CMK (cell line): ENCODE measurements at places on chromosomes 5 and 9.

DNA sequence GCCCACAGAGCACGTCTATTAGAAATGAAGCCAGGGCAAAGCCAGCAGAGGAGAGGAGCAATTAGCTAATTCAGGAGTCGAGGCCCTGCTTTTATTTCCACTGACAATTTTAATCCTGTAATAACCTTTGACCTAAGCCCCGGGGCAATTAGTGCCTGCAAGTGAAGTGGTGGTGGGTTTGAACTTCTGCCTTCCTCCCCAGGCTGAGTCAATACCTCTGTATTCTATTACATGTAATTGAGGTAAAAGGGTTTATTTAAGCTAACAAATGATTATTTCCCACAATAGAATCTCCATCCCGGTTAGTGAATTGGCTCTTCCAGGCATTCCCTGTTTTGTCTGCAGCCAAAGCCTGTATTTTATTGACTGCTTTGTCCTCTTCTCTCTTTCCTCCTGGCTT lies 49.9 kb downstream of the FGF18 start:
- DNase-seq = no peak

DNA sequence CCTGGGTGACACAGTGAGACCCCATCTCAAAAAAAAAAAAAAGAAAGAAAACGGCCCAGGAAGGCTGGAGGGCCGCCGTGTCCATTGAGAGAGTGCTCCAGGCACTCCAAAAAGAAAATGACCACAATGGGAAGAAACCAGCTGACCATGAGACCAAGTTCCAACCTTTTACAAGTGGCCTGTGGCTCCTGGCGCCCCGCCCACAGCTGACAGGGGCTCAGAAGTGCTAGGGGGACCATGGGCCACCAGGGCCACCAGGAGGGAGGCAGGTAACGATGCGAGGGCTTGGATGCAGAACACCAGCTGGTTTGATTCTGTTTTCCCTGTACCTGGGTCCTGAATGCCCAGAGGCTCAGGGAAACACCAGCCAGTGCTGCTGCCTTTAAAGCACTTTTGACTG lies 34.6 kb downstream of the FXN start:
- no peak for DNase-seq

DNA sequence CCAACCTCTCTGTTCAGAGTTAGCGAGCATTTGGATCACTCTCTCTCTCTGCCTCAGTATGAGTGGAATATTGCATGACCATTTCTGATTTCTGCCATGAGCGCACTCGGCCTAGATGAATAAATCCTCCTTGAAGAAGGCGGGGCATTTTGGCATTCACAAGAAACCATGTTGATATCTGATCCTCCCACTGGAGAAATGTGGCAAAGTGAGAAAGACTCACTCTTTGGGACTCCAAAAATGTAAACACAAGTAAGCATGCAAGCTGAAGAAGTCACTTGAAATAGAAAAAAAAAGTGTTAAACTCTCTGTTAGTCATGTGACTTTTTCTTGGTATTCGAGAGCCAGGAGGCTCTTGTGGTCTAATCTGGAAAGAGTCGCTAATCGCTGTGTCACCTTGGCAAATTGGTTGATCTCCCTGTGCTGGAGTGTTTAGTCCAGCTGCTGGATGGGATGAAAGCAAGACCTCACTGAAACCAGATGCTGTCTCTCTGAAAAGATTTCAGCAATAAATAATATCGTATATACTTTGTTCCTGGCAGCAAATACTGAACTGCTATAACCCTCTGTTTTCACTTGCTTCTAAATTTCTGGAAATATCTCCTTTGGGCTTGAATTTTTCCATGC lies 95.5 kb downstream of the GHR start:
- no peak for DNase-seq

DNA sequence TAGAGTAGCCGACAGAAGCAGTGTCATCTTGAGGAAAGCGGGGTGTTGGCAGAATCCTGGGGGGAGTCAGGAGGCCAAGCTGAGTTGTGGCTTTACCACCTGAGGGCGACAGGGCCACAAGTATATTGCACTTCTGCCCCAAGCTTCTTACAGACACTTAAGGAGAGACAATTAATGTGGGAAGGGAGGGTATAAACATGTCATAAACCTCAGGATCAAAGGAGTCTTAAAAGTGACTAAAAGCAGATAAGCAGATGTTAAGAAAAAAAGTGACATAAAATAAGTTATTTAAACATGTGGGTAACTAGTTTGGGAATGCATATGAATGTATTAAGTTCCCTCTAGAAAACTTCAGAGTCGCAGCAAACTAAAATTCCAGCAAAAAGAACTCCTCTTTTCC lies 63.9 kb downstream of the ERAP1 start:
- no peak for DNase-seq

DNA sequence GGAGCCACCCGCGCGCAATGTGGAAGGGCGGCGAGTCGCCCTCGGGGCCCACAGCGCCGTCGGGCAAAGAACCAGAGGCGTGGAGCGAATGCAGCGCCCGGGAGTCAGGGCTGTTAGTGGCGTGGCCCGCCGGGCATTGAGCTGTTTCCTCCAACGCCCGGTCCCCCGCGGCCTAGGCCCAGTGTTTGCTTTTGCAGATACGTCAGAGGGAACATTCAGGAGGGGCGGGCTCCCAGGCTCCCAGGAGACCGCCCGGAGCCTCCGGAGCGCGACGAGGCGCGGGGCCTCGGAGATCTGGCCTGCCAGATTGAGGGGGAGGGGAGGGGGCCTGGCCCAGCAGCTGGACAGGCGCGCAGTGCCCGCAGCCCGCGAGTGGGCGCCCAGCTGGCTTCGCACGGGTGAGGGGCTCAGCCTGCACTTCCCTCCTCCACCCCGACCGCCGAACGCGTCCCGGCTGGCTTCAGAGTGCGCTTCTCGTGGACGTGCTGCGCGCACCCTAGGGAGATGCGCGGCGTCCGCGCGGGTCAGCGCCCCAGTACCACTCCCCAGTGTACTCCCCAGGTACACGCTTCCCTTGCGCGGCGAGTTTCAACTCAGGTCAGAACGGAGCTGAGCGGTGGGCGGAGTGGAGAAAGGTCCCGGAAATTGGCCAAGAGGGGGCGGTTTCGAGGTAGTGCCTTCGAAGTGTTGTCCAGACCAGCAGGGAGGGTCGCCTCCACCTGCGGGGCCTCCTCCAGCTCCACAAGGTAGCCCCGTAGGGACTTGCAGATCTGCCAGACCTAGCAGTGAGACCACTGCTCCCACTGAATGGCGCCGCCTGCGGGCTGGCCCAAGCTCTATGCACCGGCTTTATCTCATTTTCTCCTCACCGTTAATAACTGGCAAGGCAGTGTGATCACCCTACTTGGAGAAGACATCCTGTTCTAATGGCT lies 130.4 kb downstream of the TMEM174 start:
- no peak for DNase-seq

DNA sequence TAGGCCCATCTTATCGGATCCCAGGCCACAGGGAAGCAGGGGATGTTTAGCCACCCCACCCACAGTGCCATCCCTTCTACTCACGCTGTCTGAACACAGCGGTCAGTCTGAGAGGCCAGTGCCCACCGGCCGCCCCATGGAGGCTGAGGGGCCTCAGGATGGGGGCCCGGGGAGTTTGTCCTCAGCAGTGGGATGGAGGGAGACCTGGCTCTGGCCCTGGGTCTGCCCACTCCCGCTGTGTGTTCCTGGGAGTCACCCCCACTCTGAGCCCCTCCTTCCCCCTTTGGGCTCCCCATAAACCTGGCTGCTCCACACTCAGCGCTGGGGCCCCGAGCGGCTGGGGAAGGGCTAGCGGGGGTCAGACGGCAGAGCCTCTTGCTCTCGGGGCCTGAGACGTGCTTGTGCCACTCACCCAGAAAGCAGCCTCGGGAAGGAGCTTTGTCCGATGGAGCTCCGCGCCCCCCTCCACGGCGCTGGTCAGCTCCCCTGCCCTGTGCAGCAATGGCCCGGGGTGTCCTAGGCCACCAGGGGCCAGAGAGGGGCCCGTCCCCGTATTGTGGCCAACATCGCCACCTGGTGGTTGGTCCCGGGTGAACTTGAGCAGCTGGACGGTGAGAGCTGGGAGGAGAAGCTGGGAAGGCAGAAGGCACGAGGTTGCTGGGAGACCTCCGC lies 10.9 kb upstream of the LAMC3 start:
- DNase-seq = peak; percentile 36

- DNase-seq = no peak
Measured at GRCh38 chr5:31783731-31784130, 144.8 kb downstream of the PDZD2 start.

- no peak for DNase-seq
Measured at GRCh38 chr5:143472576-143472975, 69.1 kb upstream of the NR3C1 start.

- no peak for DNase-seq
Measured at GRCh38 chr9:38185647-38186403, 116.8 kb upstream of the SHB start.

GRCh38 chr9:69044240-69045219 lies 9.0 kb downstream of the FXN start:
- no peak for DNase-seq

- DNase-seq = no peak
Measured at GRCh38 chr9:112601636-112602035, 115.0 kb downstream of the KIAA1958 start.

DNA sequence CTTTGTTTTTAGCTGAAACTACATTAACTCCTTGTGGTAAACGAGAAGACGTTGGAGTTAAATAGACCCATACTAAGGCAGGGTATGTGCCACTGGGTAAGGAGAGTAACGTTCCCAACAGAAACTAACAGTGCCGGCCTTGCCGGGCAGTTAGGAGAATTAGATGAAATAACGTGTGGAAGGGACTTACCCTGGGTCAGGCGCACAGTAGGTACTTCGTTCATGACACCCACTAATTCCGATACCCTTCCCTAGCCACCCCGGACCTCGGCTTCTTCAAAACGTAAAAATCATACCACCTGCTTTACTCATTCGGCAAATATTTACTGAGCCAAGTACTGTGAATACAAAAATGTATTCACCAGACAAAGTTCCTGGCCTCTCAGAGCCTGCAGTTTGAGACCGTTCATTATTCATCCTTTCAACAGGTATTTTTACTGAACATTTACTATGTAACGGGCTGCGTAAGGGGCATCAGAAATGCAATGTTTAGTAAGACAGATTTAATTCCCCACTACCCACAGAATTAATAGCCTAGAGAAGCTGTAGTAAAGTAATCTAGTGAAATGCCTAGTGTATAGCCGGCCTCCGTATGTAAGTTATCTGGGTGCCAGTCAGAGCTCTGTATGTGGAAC lies 3.2 kb upstream of the SMIM23 start:
- no peak for DNase-seq

DNA sequence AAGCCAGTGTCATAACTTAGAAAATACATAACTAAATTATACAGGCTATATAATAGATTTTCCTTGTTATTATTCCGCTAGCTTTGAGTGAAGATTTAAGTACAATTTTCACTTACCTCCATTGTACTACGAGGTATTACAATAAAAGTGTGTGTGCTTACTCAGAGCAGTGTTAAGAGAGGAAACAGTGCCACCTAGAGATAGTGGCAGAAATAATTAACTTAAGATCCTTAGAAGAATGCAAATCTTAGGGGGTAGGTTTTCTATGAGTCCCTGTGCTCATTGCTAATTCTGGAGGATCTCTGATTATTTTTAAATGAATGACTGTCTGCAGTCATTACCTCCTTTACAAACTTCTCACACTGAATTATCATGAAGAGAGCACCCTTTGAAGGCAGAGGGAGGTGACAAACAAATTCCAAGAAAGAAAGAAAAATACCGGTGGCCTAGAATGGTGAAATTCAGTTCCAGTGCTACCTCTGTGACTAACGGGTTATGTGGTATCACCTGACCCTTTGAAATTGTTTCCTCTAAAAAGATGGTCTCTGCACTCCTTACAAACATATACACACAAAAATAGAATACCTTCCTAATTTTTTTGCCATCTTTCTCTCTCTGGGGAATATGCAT lies 379.8 kb downstream of the TRIM36 start:
- DNase-seq = no peak

DNA sequence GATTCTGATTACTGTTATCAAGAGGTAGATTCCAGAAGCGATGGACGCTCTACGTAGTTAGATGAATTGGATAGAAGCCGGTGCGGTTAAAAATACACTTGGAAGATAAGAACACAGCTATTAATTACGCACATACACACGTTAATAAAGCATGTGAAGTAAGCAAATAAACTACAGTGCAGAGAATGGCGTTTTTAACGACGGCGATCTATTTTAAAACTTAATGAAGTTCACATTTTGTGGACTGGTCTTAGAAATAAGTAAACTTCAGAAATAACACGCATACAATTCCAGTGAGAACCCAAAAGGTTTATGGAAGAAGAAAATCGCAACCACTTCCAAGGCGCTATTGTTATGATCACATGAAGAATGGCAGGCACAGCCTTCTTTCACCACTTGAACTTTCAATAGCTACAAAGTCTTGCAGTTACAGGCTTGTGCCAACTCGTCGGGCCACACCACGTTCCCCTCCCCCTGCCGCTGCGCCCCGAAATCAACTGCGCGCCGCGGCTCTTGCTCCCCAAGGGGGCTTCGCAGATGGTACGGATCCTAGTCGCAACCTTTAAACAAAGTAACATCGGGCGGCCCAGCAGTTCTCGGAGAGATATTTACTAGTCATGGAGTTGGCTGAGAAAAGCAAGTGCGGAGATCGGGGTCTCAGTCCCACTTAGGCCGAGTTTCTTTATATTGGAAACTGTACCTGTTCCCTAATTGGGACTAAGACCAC lies 866 bp upstream of the SEMA6A start:
- DNase-seq = no peak

DNA sequence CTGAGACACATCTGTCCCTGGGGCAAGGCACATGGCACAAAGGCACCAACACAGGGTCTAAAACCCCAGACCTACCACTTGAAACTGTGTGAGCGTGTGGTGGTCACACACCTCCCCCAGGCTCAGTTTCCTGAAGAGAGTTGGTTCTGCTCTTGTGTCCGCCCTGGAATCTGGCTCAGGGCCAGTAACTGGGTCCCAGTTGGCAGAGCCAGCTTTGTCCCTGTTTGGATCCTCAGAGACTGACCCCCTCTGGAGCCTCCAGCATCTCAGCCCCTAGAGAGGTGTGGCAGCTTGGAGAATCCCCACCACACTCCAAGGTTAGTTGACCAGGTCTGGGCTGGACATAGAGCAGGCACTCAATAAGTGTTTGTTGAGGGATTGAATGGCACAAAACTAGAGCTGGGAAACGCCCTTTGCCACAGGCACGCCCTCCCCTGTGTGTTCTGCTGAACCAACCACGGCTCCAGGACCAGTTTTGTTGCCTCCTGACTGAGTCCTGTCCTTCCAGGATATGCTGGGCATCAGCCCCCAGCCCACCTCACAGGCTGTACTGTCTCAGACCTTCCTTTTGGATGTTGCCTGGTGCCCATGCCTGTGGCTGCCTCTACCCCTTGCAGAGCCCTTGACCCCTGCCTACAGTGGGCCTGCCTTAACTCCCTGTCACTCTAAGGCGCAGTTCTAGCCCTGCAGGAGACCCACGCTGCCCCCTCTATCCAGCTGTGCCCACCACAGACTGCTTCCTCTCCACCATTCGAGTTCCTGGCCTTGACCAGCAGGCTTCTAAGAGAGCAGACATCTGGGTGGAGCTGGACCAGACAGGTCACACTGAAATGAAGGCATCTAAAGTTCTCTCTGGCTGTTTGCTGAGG lies 3.8 kb upstream of the PDLIM4 start:
- DNase-seq = no peak

DNA sequence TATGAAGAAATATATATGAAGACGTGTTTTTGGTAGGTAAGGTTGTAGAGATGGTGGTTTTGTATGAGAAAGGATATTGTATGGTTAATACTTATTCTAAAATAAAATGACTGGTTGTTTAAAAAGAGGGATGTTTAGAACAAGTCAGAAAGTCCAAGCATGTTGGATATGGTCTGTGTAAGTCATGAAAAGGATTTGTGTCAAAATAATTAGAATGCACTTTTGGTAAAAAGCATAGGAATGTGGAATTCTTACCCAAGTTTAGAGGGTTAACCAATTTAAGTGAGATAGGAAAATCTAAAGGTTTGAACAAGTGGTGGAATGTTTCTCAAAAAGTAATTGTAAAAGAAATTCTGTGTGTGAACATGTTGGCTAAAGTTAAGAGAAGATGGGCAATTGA lies 1556.5 kb upstream of the C9orf72 start:
- DNase-seq = no peak
